ENCODE measurements at places on chromosomes 4 and X.

DNA sequence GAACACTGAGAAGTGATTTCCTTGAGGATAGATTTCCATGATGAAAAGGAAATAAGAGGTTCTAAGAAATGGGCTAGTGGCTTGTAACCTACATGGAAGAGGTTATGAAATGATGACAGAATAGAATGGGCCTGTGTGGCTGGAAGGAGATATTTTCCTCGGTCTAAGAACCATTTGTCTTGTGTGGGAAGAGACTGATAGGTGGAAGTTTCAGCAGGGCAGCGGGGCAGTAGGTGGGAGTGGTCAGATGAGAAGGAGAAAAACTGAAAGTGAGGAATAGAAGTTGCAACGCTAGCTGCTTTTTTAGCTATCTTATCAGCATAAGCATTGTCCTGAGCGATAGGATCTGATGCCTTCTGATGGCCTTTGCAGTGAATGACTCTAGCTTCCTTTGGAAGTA lies 211.4 kb upstream of the GALNT7 start:
- DNase-seq: no peak

DNA sequence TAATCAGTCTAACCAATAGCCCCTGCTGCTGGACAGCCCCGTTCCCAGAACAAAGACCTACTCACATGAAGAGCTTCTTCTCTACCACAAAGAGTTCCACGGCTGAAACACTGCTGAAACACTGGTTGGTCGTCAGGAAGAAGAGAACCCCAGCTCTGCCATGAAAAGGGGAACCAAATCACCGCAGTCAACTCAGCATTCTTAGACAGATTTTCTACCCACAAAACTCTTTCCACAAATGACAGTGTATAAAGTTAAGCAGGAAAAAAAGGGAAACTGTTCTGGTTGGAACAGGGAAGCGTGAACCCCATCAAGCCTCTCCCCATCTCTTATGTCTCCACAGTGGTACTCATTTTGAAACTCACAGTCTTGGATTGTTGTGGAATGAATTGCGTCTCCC lies 57.3 kb downstream of the ABCG2 start:
- no peak for DNase-seq

- DNase-seq: no peak
Measured at GRCh38 chr4:56704089-56704871, 23.2 kb upstream of the HOPX start.

GRCh38 chr4:43282534-43282933 lies 390.0 kb downstream of the GRXCR1 start:
- DNase-seq: no peak

GRCh38 chr4:20395160-20395773 lies 143.6 kb downstream of the SLIT2 start:
- DNase-seq: no peak

GRCh38 chrX:133813971-133814370 lies 171.4 kb downstream of the GPC3 start:
- no peak for DNase-seq

- no peak for DNase-seq
Measured at GRCh38 chrX:11886745-11887144, 128.7 kb downstream of the MSL3 start.

DNA sequence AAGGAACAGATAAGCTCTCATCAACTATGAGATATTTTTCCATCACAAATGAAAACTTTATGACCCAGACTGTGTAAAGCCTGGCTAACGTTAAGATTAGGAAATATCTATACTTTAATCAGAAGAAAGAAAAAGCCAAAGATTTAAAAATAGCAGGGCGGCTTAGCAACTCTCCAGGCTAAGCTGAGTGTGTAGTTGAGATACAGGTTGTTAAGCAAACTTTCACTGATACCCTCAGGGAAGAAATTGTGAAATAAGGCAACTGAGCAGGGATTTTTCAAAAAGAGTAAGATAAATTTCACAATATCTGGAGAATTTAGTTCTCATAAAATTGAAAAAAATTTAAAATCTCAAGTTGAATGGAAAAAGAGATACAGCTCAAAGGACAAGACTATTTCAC lies 382.0 kb downstream of the RAPGEF2 start:
- no peak for DNase-seq

GRCh38 chr4:70754990-70755688 lies 33.4 kb downstream of the RUFY3 start:
- no peak for DNase-seq

DNA sequence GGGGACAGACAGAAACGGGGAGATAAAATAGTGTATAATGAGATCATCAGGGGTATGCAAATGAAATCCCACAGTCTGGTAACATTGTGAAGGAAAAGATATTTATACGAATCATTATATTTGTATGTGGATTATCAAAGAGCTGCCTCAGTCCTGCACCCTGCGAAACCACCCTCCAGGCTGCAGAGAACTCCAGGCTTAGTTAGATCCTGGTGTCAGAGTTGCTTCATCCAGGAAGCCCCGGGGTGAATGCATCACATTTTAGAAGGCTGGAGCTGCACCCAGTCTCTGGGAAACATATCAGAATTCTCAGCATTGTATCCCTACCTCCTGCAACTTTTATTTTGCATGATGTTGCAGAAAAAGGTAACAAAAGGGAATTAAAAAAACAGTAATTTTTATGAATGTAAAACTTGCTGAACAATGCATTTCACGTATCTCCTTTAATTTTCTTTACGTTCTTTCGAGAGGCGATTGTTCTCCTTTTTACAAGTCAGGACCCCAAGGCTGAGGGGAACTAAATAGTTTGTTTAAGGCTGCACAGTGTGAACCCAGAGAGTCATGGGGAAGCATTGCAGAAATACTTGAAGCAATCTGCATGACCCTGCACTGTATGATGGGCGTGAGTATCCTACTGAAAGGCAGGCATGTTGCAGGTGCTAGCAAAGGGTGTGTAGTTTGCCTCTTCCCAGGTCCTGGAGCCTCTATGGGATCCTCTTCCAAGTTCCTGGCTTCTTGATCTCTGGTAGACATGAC lies 299.5 kb upstream of the CLNK start:
- no peak for DNase-seq

- DNase-seq: no peak
Measured at GRCh38 chr4:95540227-95540626, 8.5 kb downstream of the UNC5C start.

- DNase-seq: no peak
Measured at GRCh38 chrX:15911734-15912550, 57.3 kb upstream of the AP1S2 start.

DNA sequence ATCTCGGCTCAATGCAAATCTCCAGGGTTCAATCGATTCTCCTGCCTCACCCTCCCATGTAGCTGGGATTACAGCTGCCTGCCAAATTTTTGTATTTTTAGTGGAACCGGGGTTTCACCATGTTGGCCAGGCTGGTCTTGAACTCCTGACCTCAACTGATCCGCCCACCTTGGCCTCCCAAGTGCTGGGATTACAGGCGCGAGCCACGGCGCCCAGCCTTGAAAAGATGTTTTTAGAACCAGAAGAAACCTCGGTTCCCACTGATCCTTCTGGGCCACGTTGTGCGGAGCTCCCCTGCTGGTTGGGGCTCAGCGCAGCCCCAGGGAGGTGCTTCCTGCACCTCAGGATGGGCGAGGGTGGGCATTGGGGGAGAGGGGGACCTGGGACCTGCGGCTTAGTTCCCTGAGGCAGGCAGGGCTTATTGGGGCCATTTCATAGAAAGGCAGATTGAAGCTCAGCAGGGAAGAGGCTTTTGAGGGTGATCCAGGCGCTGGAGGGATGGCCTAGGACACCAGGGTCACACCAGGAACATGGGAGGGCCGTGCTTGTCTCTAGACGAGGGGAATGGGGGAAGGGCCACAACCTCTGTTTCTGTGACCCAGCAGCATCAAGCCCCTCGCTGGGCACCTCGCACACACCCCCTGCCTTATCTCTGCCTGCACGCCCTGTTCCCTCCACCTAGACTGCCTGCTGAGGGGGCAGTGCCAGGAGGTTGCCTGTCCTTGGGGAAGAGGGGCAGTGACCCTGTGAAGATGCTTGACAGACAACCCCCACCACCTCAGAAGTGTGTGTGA lies 6.3 kb upstream of the ADD1 start:
- no peak for DNase-seq

DNA sequence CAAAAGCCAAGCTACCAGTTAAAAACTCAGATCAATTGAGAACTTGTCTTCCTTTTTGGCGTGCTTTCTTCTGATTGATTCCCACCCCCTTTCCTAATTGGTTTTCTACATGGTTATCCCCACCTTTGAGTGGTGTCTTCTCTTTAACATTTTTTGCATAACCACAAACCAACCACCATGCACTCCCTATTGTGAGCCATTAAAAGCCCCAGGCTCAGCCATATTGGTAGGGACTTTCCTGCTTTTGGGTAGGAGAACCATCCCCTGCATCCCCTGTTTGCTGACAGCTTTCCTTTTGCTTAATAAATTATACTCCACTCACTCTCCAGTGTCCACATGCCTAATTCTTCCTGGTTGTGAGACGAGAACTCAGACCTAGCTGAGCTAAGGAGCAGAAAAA lies 1651.4 kb upstream of the IGFBP7 start:
- DNase-seq: no peak

GRCh38 chr4:142331132-142331531 lies 515.0 kb downstream of the INPP4B start:
- no peak for DNase-seq

DNA sequence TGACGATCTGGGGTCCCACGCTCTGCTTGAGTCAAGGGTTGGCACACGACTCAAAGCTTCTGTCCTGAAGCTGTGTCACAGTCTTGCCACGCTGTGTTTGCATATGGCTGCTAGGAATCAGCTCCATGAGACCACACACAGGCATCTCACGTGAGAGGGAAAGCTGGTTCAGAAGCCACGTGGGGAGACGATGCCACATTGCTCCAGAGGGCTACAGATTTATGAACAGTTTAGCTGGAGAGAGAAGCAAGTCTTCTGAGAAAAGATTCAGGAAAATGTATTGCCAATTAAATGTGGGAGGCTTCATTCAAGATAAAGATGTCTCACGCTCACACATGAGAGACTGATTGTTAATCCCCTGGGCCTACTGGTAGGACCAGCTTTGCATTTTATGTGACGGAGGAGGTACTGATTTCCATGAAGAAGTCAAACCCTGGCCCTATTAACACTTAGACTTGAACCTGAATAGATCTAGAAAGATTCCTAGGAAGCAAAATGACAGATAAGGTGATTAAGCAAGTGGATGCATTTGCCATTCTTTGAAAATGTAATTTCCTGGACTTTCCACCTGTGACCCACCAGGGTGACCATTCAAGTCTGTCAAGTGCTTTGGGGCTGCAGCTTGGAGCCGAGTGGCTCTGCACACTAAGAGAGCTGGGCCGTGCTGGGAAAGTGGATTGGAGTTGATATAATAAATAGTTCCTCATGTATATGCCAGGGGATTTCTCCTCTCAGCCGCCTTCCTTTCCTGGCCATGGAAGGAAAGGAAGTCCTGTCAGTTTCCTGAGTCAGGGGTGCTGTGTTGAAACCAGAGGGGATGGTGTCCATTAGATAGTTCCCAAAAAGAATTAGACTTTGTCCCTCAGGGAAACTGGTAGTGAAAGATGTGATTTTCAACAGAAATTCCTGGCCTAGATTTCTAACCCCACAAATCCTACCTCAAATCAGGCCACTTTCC lies 29.0 kb downstream of the ENPP6 start:
- DNase-seq: no peak

DNA sequence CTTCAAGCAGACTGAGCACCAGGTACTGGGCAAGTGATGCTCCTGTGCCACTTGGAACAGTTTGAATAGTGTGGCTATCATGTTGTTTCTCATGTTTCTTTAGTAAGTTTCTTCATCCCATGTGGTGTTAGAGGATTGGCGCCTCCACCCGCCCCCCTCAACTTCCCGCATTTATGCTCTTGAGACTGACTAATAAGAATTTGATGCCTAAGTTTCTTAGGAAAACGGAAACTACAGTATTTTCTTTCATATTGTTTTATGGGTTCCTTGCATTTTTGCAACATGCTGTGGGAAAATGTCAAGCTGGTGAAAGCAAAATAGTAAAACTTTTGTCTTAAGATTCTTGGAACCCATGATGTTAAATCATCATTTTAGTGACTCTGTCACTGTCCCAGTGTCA lies 101.2 kb upstream of the SLC4A4 start:
- DNase-seq: no peak

DNA sequence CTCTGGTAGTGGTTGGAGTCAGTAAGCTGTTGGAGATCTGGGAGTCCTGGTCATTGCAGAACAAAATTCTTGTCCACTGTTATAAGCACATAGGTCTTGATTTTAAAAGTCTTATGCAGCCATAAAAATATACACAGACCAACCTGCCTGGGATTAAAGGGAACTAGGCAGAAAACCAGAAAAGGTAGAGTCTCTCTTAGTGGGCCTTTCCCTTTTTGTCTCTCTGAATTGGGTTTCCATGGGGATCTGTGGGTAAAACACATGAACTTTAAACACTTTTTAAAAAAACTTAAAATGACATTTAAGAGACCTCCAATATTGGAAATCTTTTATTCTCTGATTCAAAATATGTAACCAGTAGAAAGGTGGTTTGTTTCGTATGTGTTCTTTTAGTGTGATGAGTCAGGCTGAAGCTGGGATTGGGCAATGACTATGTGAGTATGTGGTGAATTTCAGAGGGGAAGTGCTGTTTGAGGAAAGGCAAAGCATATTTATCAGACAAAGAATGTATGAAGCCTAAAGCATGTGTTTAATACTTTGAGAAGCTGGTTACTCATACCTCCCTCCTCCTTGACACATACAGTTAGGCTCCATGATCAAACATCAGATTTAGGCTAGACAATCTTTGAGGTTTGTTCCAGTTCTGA lies 29.6 kb downstream of the SLC16A2 start:
- DNase-seq: no peak

DNA sequence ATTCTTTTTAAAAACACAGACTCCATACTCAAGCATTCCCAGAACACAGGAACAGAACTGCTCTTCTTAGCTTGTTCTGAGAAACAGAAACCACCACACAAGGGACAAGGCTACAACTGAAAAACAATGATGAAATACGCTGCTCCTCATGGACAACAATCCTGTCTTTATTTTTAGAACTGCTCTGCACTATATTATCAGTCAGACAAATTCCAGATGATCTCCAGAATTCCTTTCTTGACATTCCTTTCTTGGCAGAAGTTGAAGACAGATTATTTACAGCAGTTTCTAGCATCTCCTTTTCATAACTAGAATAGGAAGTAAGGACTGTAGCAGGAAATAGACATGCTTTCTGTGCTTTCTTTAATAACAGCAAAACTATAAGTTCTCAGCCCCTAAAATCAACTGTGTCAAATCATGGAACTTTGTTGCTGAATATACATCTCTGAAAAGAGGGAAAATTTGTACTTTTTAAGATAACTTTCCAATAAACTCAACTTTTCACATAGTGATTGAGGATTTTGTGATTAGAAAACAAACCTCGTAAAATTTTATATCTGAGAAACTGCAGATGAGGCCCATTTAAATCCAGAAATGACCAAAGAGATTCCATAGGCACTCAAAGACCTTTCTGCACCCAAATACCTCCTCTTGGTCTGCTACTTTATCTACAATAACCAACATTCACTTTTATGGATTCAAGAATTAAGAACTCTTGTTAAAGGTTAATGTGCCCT lies 35.9 kb downstream of the ANTXR2 start:
- DNase-seq: no peak

Measured in cortex of kidney (tissue), 1 donor.